ENCODE measurements at places on chromosomes 6 and 20. TPM values are rescaled to one million over a fixed set of nuclear protein-coding genes. Genes with fewer than 3 reads are reported as not detected.
A peak's percentile ranks its signal among the peaks of the same experiment; 100 is the strongest.

The HEY2 gene
- total RNA-seq = 0.32 TPM

The VARS1 gene
- 247 TPM for total RNA-seq

The RSPO3 gene
- total RNA-seq = 0.39 TPM

The GPLD1 gene
- 0.63 TPM for total RNA-seq

The CRIP3 gene
- total RNA-seq = 2.4 TPM

The MYCT1 gene
- total RNA-seq = not detected

The WFDC5 gene
- total RNA-seq = not detected

DNA sequence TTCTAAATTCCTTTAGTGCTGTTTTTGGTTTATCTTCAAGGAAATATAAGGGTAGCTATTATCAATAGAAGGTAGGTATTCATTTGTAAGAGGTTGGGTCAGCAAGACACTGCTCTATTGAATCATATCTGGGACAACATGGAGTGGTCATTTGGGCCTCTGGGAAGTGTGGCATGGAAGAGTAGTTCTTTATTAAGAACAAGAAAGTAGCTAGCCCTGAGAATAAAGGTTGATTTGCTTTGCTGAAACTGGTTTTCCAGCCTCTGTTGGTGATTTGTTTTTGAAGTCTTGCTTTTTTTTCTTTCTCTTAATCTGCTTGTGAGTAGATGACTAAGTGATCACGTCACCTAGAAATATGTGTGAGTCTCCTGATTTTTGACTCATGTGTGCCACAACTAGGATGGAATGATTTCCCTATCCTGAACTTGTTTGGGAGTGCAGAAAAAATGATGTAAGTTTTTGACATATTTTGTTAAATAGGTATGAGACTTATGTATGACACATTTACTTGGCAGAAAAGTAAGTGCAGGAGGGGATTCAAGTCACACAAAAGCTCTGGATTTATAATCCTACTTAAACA lies 381.8 kb downstream of the CENPW start:
- no peak for DNase-seq

DNA sequence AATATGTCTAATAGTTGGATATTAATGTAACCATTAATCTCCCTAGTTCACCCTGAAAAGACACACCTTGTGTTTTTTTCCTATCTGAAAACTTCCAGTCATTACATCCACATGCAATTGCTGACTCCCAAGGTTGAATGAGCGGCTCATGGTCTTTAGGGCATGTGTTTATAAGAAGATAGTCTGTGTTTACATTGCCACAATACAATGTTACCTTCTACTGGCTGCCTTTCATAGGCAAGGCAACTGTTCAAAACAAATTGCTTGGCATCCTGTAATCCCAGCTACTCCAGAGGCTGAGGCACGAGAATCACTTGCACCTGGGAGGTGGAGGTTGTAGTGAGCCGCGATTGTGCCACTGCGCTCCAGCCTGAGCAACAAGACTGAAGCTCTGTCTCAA lies 86.8 kb upstream of the SHLD1 start:
- no peak for DNase-seq

DNA sequence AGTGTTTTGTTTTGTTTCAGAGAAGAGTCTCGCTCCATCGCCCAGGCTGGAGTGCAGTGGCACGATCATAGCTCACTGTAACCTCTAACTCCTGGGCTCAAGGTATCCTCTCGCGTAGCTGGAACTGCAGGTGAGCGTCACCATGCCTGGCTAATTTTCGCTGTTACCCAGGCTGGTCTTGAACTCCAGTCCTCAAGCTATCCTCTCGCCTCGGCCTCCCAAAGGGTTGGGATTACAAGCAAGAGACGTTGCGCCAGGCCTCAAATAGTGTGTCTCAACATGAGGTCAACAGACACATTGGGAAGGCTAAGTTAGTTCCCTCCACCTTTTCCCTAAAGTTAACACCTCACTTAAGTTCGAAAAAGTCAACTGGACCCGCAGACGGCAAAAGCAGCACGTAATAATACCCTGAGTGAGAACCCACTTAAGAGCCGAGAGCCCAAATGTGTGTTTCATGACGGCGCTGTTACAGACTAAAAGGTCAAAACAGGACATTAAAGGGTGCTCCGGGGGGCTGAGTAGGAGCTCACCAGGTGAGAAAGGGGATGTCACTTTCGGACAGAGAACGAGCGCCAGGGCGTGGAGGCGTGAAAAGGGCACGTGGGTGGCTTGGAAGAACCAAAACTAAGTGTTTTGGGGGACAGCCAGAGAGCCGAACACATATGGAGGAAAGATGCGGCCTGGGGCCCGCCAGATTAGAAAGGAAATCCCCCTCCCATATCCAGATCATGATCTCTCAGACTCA lies 499 bp downstream of the TTI1 start:
- DNase-seq = no peak

DNA sequence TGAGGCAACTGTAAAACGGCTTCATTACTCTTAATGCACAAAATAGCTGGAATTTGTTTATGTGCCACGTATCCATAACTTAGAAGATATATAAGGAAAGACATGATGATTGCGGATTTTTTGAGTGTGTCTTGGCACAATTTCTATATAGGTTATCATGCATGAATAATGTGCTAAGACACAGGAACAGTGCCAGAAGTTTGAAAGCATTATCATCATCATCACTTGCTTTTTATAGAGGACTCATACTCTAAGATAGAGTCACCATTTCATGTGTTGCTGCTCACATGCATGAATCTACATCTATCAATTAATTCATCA lies 113.4 kb downstream of the ELOVL4 start:
- DNase-seq = no peak

DNA sequence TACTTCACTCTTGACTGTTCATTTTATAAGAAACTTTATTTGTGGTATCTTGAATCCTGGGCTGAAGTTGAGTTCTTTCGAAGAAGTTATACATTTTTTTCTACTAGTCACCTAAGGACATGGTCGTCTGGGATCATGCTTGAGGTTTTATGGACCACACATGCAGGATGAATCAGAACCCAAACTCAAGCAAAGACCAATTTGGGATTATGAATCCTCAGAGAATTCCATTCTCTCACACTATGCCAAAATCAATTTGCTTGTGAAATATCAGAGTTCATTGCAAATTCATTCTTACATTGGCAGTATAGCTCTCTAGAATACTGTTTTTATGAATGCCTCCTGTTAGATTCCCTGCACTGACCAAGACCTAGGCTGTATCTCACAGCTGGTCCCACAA lies 114.3 kb upstream of the HDAC2 start:
- DNase-seq = no peak

DNA sequence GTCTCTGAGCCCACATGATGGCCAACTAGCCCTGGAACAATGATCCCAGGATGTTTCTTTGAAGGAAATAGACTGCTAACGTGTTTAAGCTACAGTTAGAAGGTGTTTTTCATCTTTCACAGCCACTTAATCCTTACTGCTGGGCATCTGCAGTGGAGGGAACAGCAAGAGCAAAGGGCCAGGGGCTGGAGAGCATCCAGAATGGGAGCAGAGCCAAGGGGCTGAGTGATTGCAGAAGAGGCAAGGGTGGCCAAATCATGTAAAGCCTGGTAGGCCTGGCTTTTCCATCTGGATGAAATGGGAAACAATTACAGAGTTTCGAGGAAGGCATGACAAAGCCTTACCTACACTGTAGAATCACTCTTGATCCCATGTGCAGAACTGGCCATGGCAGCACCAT lies 18.7 kb upstream of the LAMP5 start:
- no peak for DNase-seq

DNA sequence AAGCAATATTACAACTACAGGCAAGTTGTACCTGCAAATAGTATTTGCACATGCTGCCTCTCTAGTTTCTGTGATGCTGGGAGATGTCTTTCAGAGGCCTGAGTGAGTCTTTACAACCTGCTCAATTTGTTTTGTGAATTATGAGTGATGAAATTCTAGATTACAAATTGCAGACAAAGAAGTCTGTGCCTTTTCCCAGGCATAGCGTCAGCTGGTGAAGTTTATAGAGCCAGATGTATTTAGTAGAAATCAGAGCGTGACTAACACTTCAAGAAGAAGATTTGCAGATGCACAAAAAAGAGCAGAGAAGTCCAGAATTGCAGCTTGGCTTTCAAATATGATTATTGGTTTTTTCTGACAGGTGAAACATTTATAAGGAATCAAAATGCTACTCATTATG lies 289.9 kb downstream of the PLCB1 start:
- DNase-seq = peak; percentile 25

DNA sequence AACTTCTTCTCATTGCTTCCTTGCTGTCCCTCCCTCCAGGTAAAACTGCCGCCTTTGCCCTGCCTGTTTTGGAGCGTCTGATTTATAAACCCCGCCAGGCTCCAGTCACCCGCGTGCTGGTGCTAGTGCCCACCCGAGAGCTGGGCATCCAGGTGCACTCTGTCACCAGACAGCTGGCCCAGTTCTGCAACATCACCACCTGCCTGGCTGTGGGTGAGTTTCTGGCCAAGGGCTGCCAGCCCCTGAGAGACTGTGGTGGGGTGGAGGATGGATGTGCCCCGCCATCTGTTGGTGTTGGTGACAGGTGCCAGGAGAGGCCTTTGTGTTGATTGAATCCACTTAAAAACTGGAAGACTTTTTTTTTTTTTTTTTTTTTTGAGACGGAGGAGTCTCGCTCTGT lies 9.5 kb downstream of the DDX27 start:
- no peak for DNase-seq

DNA sequence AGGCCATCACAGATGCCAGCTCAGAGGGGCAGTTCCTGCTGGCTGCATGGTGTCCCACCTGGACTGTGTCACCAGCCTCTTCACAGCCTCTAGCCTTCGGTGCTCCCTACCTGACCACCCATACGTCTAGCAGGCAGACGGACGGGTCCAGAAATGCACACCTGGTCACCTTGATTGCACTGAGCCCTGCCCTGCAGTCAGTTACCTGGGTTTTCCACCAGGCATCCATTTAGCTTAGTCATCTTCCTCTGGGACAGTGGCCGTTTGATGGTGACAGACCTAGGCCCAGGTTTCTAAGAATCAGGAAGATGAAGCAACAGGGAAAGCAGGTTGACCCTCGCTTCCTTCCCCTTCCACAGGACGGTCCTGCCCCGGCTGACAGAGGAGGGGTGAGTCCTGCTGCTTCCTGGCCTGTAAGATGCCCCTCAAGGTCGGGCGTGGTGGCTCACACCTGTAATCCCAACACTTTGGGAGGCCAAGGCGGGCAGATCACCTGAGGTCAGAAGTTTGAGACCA lies 9.8 kb upstream of the BPI start:
- DNase-seq = no peak

DNA sequence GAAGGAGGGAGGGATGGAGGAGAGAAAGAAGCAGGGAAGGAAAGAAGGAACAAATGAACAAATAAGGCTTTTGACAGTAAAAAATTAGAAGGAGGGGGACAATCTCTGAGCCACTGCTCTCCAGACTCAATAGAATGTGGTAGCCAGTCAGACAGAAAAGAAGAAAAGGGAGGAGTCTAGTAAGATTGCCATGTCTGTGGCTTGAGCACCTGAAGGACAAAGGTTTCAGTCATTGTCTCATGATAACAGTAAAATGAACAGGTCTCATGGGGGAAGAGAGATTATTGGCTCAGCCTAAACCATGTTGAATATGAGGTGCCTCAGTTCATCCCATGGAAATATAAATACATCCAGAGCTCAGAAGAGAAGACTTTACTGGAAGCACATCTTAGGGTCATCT lies 14.0 kb upstream of the LOC128125822 start:
- DNase-seq = no peak

GRCh38 chr6:1325461-1326309 lies 13.8 kb downstream of the FOXQ1 start:
- DNase-seq = peak; percentile 67

DNA sequence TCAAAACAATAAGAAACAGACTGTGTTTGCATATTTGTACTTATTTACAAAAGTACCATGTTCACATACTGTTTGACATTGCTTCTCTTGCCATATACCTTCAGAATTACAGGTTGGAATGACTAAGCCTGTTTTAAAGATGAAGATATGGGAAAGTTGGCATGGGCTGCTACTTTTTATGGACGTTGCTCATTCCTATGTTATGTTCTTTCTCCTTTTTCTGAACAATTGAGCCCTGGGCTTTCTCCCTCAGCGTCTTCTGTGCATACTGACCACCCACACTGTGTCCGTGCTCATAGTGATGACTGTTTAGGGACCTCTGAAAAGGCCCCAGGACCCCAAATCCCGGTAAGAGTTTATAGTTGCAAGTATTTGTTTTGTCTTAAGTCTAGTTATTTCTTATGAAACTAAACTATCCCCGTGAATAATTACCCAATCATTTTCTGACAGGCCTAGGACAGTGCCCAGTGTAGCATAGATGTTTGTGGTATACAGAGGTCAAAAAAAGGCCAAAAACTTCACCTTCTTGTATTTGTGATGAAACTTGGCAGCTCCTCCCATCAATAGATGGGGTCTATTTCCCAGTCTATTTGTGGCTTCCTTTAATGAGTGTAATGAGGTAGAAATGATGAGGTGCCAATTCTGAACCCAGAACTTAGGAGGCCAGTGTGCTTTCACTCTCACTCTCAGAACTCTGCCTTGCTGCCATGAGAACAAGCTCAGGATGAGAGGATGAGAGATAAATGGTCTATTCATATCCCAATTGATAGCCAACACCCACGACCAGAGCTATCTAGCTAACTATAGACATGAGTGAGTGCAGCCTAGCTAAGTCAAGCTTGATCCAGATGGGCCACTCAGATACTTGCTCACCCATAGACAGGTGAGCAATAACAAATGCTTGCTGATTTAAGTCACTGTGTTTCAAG lies 40.9 kb downstream of the GSTA4 start:
- DNase-seq = no peak

- DNase-seq = no peak
Observed at GRCh38 chr6:170253226-170253909, 37.5 kb downstream of the DLL1 start.

DNA sequence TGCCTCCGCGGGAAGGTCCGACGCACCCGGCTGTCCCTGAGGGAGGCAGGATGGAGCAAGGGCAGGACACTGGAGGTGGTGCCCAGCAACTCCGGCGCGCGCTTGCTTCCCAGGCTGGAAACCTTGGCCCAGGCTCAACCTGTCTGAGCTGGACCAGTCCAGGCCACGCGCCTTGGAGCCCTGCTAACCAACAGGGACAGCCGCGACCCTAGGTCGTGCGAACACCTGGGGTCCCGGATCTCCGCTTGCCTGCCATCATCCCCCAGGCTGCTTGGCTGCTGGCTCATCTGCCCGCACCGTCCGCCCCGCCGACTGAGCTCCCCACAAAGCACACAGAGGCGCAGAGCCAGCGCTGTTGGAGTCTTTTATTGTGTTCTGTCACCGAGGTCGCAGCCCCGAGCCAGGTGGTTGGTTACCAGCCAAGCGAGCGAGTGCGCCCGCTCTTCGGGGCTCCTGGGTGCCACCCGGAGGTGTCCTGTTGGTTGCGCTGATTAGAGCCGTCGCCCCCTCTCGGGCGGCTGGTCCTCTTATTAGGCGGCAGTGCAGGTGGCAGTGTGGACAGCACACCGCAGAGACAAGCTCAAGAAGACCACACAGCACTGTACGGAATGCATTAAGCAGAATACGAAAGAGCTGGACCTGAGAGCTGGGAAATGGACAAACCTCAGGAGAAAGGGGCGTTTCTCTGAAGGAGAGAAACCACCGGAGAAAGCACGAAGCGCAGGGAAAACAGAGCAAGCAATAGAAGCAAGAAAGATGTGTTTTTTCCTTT lies 3.8 kb downstream of the COL12A1 start:
- no peak for DNase-seq

- no peak for DNase-seq
Observed at GRCh38 chr6:137874204-137875057, 7.4 kb downstream of the TNFAIP3 start.

All from A673 (cell line).